NCI-H2029 (cell line): ENCODE measurements at places on chromosomes 6 and 20.
A peak's percentile ranks its signal among the peaks of the same experiment; 100 is the strongest.

- no peak for DNase-seq
These were observed 6.7 kb upstream of the HMGN3 start for GRCh38 chr6:79241228-79241627.

GRCh38 chr20:50848846-50849673, 54.2 kb downstream of the BCAS4 start:
- no peak for DNase-seq

DNA sequence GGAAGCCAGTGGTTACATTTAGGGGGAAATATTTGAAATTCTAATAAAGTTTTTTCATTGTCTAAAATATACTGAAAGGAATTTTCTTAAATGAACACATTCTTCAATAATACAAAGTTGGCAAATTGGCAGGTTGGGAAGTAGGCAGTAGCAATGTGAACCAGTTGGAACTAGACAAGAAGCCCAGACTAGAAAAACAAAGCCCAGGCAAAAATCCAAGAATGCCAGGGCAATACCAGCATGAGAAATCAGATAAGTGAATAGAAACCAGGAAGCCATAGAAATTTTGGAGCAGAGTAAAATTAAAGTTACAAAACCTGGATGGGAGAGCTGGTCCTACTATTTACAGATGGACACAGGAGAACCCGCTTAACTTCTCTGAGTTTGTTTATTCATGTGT, 52.2 kb downstream of the TPBG start:
- DNase-seq: peak; percentile 71

DNA sequence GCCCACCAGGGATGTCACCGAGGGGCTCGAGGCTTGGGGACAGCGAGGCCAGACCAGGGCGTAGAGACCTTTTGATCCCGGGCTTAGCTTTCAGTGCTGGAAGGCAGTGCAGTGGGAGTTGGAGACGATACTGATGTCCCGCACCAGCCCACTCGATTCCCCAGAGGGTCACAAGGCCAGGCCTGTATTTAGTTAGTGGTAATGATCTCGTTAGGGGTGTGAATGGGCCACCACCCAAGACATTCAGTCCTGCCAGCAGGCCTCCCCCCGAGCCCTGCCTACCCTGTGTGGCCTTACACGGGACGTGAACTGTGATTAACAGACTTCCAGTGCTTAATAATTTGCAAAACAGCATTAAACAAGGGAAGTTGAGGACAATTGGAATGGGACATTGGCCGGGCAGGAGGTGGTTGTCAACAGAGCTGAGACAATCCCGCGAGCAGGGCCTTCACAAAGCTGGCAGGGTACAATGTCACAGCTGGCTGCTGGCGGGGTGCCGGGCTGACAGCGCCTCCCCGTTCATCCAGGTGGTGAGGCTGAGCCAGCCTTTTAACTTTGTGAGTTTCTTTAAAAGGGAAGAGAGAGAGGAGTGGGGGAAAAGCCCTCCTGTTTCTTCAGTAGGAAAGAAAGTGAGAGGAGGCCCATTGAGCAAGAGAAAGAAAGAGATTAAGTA, 175.3 kb upstream of the RALGAPA2 start:
- no peak for DNase-seq

- no peak for DNase-seq
These were observed 284.8 kb downstream of the GMDS start for GRCh38 chr6:1960486-1961142.

GRCh38 chr20:51267679-51268078, 244.8 kb upstream of the KCNG1 start:
- no peak for DNase-seq

DNA sequence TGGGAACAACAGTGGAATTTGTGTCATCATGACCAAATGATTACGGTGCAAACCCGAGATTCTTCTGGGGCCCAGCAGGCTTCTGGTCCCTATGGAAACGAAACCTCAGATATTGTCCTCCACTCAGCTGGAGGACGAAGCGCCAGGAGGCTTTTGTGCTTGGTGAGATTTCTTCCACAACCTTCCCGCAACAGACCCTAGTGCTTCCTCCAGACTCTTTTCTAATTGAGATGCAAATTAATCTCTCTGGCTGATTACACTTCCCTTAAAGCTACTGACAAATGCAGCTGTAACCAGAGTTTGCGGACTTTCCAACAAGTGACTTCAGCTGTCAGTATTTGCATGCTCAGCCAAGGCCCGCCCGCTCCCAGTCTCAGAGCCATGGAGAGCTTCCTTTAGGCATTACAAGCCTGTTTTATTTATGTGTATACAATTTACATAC, 96.0 kb downstream of the INSM1 start:
- peak; percentile 43 for DNase-seq

- no peak for DNase-seq
These were observed 202.3 kb downstream of the RPS12 start for GRCh38 chr6:133016631-133017030.

- no peak for DNase-seq
These were observed 16.7 kb downstream of the MAVS start for GRCh38 chr20:3863317-3863716.

GRCh38 chr6:15116889-15117288, 129.0 kb upstream of the JARID2 start:
- no peak for DNase-seq

DNA sequence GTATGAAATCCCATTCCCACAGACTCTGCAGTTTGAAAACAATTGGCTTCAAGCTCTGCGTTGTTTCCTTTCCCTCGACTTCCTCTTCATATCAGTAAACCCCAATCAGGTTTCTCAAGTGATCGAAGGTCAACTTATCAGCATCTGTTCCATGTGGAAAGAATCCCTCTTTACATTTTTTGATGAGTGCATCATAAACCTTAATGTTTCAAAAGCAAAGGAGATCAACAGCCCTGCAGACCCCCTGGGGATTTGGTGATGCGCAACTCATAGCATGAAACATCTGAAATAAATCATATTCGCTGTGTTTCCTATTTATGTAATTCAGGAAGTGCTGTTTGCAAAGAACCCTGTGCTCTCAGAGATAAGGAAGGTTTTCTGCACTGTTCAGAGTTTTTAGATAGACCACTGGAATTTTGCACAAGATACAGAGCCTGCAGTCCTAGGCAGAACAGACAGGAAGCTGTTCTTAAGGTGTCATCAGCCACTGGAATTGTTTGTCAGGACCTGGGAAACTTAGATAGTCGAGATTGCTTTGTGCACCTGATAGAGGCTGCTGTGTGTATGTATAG, 216.0 kb downstream of the HIVEP2 start:
- DNase-seq: no peak

DNA sequence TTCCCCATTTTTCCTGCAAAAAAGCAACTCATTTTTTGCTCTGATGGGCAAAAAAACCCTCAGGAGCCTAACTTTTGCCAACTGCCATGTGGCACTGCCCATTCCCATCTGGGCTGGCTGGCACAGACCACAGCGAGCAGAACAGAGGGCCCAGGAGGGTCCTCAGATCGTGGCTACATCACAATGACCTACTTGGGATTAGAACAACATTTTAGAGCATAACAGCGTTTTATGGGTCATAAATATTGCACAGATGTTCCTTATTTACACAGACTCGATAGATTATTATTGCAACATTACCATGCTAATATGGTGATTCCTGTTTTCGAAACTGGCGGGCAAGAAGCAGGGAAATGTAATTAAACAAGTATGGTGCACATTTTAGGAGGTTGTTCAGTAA, 28.0 kb downstream of the PTPRT start:
- no peak for DNase-seq

DNA sequence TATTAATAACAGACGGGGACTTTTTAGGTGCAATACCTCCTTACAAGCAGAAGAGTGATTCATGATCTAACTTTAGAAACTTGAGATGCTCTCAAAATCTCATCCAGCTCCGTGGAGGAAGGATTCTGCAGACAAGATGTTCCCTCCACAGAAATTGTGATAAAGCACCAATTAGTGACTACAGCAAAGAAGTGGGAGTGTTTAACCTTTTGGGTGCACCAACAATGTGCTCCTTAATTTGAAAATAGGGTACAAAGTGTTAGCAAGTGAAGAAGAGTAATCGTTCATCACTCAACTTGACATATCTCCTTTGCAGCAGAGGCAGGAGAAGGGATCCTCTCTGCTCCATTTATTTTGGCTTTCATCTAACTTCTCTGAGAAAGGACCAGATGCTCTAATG, 22.8 kb upstream of the SCP2D1 start:
- DNase-seq: no peak

DNA sequence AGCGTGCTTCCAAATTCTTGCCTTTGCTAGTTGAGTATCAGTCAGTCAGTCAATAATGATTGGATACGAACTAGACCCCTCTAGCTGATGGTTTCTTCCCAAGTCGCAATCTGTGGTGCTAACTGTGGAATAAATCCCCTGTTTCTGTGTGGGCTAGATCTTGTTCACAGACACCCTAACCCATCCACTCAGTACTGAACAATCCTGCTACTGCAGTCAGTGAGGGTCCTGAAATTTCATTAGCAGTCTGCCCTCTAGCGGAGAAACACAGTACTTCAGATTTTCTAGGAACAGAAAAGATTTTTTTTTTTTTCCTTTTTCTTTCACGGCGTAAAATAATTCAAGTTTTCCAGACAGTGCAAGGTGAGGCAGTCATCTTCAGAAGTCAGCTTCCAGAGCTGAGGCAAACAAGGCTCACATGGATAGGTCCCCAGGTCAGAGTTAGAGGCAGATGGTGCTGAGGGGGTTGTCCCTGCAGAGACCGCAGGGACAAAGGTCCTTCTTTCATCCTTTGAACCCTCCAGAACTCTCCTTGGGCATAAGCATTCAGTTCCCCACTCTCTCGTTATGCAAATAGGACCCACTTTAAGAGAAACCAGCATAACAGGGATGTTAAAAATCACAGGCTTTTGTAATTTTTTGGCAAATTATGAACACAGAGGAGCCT, 119.6 kb downstream of the SCML4 start:
- no peak for DNase-seq

- no peak for DNase-seq
These were observed 234.6 kb downstream of the DLL1 start for GRCh38 chr6:170056278-170056711.

DNA sequence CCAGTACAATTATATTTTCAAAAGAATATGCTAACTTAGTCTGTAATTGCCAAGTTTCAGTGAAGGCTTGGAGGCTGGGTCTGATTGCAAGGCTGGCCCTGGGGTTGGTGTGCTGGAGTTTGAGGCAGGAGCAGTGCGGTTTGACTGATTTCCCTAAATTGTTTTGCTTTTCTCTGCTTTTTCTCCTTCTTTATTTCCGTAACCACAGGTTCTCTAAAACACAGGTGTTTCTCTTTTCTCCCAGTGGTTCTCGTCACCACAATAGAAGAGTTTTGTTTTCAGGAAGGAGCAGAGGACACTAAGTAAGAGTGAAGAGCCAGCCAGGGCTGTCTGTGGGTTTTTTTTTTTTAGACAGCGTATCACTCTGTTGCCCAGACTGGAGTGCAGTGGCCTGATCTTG, 8.2 kb upstream of the SNX9 start:
- DNase-seq: no peak

DNA sequence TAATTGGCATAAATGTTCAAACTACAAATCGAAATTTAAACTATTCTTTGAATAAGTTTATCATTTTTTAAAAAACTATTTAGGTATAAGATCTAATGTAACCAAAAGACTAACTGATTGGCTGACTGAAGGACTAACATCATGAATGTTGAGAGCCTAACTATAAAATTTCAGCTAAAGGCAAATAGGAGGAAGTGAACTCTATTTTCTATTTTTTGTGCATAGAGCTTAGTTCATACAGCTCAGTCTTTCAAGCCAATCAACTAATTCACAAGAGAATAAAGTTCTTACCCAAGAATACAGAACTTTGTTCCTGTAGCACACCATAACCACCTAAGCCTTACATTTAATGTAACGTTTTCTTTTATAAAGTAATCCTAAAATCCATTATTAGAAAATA, 46.3 kb upstream of the STXBP5 start:
- no peak for DNase-seq

- no peak for DNase-seq
These were observed 46.3 kb upstream of the HSF2 start for GRCh38 chr6:122352981-122353664.

- DNase-seq: no peak
These were observed 16.0 kb downstream of the UQCC1 start for GRCh38 chr20:35395728-35396127.

DNA sequence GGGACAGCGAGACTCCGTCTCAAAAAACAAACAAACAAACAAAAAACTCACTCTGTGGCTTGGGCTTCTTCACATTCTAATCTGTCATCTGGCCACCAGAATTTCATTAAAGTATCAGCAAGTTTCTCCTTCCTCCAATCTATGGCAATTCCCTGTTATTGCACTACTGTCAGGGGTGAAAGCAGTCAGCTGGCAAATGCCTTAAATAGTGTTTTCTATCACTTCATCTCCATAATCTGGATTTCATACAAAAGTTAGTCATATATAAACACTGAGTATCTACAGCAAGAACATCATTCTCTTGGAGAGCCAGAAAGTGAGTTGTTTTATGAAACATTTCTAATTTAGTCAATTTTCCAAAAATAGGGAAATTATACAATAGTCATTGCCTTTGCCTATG, 56.1 kb downstream of the PHACTR3 start:
- no peak for DNase-seq

DNA sequence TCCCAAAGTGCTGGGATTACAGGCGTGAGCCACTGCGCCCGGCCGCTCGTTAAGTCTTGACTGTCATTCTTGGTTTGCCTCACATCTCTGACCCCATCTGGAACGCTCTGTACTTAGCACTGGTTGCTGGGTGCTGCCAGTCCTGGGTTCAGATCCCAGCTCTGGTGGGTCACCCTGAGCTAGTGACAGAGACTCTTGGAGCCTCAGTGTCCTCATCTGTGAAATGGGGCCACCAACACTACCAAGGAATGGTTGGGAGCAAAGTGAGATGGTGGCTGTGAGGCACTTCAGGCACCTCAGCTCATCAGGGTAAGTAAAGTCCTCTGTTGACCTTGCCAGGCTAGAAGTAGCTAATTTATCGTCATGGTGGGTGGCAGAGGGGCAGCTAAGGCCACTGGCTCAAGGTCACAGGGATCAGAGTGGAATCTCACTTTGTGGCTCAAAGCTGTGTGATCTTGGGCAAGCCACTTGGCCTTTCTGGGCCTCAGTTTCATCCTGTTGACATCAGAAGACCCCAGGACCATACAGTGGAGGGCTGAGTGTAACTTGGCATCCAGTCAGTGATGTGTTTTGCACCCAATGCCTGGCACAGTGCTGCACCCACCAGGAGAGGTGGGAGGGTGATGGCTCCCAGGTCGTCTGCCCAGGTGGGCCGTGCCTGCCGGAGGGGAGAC, 46.7 kb downstream of the UBE2V1 start:
- DNase-seq: no peak

- no peak for DNase-seq
These were observed 8.0 kb downstream of the ZNF335 start for GRCh38 chr20:45964006-45964400.

GRCh38 chr20:14264869-14265268, 72.5 kb downstream of the FLRT3 start:
- no peak for DNase-seq
